ENCODE measurements at places on chromosomes 13 and 19.

GRCh38 chr13:79401259-79402070, 4.6 kb downstream of the RBM26 start:
- no peak for DNase-seq

GRCh38 chr19:39363901-39364457, 21.8 kb downstream of the SAMD4B start:
- DNase-seq: peak; percentile 72

DNA sequence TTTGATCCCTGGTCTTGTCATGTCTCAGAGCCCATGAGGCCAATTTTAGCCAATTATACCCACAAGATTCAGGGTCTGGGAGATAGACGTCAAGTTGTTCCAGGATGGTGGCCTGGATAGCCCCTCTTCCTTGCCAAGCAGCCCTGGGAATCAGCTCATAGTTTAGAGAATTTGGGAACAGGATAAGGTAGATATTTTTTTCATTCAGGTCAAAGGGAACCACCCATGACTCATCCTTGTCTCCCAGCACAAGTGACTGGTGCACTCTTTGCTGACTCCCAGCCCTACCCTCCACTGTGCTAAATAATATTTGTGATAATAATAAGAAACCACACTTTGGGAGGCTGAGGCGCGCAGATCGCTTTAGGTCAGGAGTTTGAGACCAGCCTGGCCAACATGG, 17.1 kb upstream of the S1PR4 start:
- DNase-seq: no peak

- no peak for DNase-seq
These were observed 4.4 kb downstream of the ZNF473 start for GRCh38 chr19:50030225-50030624.

DNA sequence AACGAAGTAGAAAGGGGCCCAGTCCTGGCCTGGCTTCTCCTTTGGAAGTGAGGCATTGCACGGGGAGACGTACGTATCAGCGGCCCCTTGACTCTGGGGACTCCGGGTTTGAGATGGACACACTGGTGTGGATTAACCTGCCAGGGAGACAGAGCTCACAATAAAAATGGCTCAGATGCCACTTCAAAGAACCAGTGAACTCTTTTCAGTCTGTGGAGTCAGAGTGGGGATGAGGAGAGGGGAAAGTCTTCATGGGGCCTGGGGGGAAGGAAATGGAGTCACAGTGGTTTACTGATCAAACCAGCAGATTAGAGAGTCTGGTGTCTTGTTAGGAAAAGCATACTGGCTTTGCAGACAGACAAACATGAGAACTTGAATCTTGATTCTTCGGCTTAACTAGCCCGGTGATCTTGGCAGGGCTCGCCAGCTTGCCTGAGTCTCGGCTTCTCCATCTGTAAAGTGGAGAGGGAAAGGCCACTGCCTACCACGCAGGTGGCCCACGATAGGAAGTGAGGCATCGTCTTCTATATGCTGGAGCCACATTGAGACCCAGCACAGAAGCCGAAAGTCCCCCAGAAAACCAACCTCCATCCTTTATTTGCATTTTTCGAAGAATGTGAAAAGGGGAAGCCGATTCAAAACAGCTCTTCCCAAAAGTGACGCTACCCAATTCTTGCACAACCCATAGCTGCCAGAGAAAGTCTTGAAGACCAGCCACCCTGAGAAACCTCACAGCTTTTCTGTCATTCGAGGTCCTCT, at the start of gene FFAR1:
TSS of gene FFAR1 (plus strand) at position 732 of the 759 bp plus-strand sequence. CDS start 3,650 bp downstream, outside the sequence.
- DNase-seq: peak; percentile 35
